Bronchial smooth muscle cell (primary cell): ENCODE measurements at places on chromosomes 3 and 15. TPM values are rescaled to one million over a fixed set of nuclear protein-coding genes. Genes with fewer than 3 reads are reported as not detected.

GALNT15 gene
- 16.0 and 27.0 TPM in 2 replicates for total RNA-seq

LRRIQ4 gene
- not detected in 2 replicates for total RNA-seq

ARHGEF26 gene
- total RNA-seq = 0.09 and 0.95 TPM in 2 replicates

SKOR1 gene
- 0.16 and 0.17 TPM in 2 replicates for total RNA-seq

RYR3 gene
- total RNA-seq = under 0.01 TPM in 2 replicates

GOLGA8J gene
- 0.09 TPM in 1 of 2 replicates, not detected in the other for total RNA-seq
